ENCODE measurements at places on chromosomes 4 and X. TPM values are rescaled to one million over a fixed set of nuclear protein-coding genes. Genes with fewer than 3 reads are reported as not detected.

The UGT2B15 gene
- total RNA-seq, result not detected

The CNKSR2 gene
- total RNA-seq, result 0.56 TPM

The HNRNPH2 gene
- 54.3 TPM for total RNA-seq

GRCh38 chr4:121824950-121825349 is 1.3 kb upstream of the CCNA2 start:
- no peak overlapping the region for H3K4me3 ChIP-seq
- DNase-seq, result no peak
- peaks cover 4% of the 10 kb centered on the region for H3K4me1 ChIP-seq
- peaks cover 2% of the 10 kb centered on the region for H3K36me3 ChIP-seq
- H3K27ac ChIP-seq, result no peak overlapping the region

- H3K4me1 ChIP-seq, result peaks cover 7% of the 10 kb centered on the region
- no peaks in the 10 kb centered on the region for H3K27me3 ChIP-seq
- DNase-seq, result no peak
- H3K4me3 ChIP-seq, result no peak overlapping the region
Observed at GRCh38 chr4:23856630-23857029, 33.2 kb downstream of the PPARGC1A start.

GRCh38 chrX:150648296-150648940 is 44.8 kb upstream of the MTMR1 start:
- no peak for DNase-seq
- no peaks in the 10 kb centered on the region for H3K27me3 ChIP-seq
- no peaks in the 10 kb centered on the region for H3K36me3 ChIP-seq
- H3K4me3 ChIP-seq, result no peak overlapping the region
- H3K4me1 ChIP-seq, result peaks cover 2% of the 10 kb centered on the region
- H3K27ac ChIP-seq, result no peak overlapping the region

The ARHGEF9 gene
- total RNA-seq, result 9.7 TPM

The UCP1 gene
- total RNA-seq, result not detected

- peaks cover 12% of the 10 kb centered on the region for H3K36me3 ChIP-seq
- no peak overlapping the region for H3K27ac ChIP-seq
- H3K4me3 ChIP-seq, result no peak overlapping the region
- no peak for DNase-seq
- H3K27me3 ChIP-seq, result no peaks in the 10 kb centered on the region
- H3K4me1 ChIP-seq, result no peaks in the 10 kb centered on the region
Observed at GRCh38 chr4:20723019-20723418, 22.8 kb downstream of the PACRGL start.

The UTP3 gene
- 14.9 TPM for total RNA-seq

DNA sequence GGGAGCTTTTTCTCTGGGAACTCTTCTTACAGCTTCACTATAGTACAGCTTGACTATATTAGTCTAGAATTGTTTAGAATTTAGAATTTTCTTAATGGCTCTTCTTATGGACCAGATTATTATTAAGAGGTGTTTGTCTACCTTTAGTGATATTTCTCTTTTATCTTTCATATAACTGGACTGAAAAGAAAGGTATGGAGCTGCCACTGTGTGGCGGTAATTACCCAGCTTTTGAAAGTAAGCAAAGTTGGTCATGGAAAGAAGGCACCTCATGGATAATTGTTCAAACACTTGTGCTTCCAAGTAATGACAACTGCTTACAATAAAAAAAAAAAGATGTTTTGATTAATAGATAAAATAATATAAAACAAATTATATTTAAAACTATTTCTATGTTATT is 1112.5 kb downstream of the TECRL start:
- H3K4me1 ChIP-seq, result no peaks in the 10 kb centered on the region
- H3K27ac ChIP-seq, result no peak overlapping the region
- H3K36me3 ChIP-seq, result no peaks in the 10 kb centered on the region
- no peaks in the 10 kb centered on the region for H3K27me3 ChIP-seq

The OPHN1 gene
- total RNA-seq, result 13.1 TPM

GRCh38 chr4:80532674-80533333 is 197.3 kb downstream of the CFAP299 start:
- no peak overlapping the region for H3K4me3 ChIP-seq
- no peaks in the 10 kb centered on the region for H3K27me3 ChIP-seq
- H3K36me3 ChIP-seq, result no peaks in the 10 kb centered on the region
- DNase-seq, result no peak
- peaks cover 2% of the 10 kb centered on the region for H3K4me1 ChIP-seq
- no peak overlapping the region for H3K27ac ChIP-seq

DNA sequence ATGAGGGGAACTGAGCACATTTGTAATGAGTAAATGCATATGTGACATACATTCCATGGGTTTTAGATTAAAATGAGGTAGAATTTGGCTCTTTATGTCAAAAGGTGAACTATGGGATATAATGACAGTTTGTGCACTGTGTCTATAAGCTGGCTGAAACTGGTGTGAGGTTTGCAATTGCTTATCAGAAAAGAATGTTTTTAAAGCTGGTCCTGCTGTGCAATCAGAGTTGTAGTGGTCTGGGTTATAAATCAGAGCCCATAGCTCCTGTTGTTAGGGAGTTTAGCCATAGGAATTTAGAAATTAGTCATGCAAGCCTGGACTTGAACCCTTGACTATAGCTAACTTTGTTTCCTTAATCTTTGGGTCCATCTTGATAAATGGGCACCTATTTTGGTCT is 23.1 kb upstream of the GATB start:
- no peaks in the 10 kb centered on the region for H3K36me3 ChIP-seq
- H3K27ac ChIP-seq, result no peak overlapping the region
- H3K4me3 ChIP-seq, result no peak overlapping the region
- no peak for DNase-seq
- peaks cover 13% of the 10 kb centered on the region for H3K27me3 ChIP-seq
- no peaks in the 10 kb centered on the region for H3K4me1 ChIP-seq

The CCDC110 gene
- 0.90 TPM for total RNA-seq

DNA sequence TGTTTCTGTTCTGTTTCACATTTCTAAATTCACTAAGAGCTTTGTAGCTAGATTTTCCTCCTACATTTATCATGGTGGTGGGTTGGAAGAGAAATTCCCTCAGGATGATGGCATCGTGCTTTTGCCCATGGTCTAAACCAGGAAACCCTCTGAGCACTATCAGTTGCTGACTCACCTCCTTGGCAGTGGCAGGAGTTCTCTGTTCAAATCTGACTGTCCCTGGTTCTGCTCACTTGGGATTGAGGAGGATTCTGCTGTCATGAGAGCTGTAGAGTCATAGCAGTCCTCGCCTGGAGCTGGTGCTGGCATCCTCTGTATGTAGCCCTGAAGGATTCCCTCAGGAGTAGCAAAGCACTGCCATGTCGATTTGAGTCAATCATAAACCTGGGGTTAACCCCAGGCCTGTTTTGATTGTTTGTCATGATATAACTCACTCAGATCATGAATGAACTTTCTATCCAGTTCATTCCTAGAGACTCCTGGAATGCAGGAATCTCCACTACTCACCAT is 9.4 kb downstream of the TEX13A start:
- H3K27me3 ChIP-seq, result no peaks in the 10 kb centered on the region
- no peak overlapping the region for H3K27ac ChIP-seq
- DNase-seq, result no peak
- H3K4me3 ChIP-seq, result no peak overlapping the region
- H3K4me1 ChIP-seq, result no peaks in the 10 kb centered on the region
- no peaks in the 10 kb centered on the region for H3K36me3 ChIP-seq

DNA sequence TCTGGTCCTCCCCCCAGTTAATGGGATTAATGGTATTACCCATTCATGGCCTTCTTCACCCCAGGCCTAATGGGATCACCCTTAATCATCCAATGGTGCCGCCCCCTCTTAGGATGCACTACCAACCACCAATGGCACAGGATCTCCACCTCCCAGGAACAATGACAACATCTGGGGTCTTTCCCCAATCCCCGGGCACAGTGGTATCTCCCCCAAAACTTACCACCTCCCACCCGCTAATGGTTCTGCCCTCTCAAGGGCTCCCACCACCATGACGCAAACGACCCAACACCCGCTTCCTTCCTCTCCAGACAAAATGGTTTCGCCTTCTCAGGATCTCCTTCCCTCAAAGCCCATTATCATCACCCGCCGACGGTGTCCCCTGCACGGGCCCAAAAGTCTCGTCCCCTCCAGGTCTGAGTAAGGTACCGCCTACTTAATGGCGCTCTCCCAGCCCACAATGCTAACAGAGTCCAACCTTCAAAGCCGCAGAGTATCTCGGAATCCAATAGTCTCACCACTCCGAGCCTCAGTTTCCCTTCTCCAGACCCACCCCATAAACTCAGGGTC is 458 bp downstream of the GRIPAP1 start:
- peak overlapping the region; percentile 94 for H3K4me3 ChIP-seq
- no peaks in the 10 kb centered on the region for H3K27me3 ChIP-seq
- peaks cover 13% of the 10 kb centered on the region for H3K36me3 ChIP-seq
- peak overlapping the region; percentile 63 for H3K27ac ChIP-seq
- peak; percentile 36 for DNase-seq
- H3K4me1 ChIP-seq, result no peaks in the 10 kb centered on the region

The FAM193A gene
- 6.8 TPM for total RNA-seq

The GPR101 gene
- total RNA-seq, result not detected

The LDB2 gene
- total RNA-seq, result 92.8 TPM

DNA sequence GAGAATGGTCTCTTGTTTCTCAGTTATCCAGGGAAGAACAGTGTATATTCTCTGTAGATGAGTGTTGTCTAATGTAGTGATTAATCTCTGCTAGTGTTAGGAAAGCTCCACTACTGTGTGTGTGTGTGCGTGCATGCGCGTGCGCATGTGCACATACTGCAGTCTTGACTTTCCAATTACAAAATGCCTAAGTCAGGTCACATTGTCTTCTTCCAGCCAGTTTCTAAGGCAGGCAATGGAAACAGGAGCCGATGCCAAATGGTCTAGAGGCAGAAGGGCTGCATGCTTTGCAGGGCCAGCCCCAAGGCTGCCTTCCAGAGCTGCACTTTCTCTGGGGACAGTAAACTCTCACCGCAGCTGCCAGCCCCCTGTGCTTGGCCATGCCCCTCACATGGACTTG is 30.5 kb upstream of the NAP1L5 start:
- no peak overlapping the region for H3K27ac ChIP-seq
- no peak overlapping the region for H3K4me3 ChIP-seq
- H3K36me3 ChIP-seq, result peaks cover 45% of the 10 kb centered on the region
- no peaks in the 10 kb centered on the region for H3K4me1 ChIP-seq

- no peak for DNase-seq
- H3K27ac ChIP-seq, result no peak overlapping the region
- H3K4me1 ChIP-seq, result peaks cover 2% of the 10 kb centered on the region
- H3K36me3 ChIP-seq, result no peaks in the 10 kb centered on the region
Observed at GRCh38 chr4:53645108-53645507, 53.8 kb upstream of the LNX1 start.

DNA sequence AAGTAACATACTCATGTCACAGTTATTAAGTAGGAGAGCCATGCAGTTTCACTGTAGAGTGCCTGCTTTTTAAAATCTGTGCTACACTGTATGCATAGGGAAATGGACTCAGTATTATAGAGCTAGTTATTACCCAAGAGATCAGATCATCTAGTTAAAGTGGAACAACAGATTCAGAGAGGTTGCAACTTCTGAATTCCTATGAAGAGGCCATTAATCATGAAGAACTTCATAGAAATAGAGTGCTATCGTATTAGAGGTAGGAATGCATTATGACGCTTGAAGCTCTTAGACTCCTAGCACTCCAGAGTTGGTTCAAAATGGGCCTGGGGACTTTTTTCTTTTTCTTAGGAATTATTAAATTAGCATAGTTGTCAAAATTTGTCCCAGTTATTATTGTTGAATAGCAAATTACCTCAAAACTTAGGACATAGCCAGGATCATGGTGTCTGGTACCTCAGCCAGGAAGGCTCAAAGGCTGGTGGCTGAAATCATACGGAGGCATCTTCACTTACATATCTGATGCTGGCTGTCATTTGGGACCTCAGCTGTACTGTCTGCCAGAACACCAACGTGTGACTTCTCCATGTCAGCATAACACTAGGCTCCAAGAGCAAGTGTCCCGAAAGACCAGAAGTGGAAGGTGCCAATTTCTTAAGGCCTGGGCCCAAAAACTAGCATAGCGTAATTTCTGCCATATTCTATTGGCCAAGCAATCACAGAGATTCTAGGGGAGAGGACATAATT is 125.7 kb downstream of the STAG2 start:
- H3K4me1 ChIP-seq, result no peaks in the 10 kb centered on the region
- H3K27me3 ChIP-seq, result no peaks in the 10 kb centered on the region
- H3K4me3 ChIP-seq, result no peak overlapping the region
- peaks cover 18% of the 10 kb centered on the region for H3K36me3 ChIP-seq
- H3K27ac ChIP-seq, result no peak overlapping the region

The CXCL5 gene
- not detected for total RNA-seq

The STPG2 gene
- total RNA-seq, result not detected

DNA sequence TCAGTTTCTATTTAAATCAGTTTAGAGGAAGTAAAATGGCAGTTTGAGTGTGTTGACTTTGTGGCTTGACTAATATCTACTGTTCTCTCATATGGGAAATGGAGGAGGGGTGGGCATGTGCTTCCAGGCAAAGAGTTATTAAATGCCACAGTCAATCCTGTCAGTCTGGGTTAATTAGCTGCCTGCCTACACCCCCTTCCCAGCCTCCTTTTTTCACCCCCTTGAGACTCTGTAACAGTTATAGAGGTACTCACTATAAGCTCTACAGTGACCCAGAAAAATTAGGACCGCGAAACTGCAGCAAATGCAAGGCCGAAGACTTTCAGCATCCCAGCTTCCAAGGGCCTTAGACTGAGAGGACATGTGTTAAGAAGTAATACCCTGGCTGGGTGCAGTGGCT is 165.2 kb downstream of the CORIN start:
- DNase-seq, result no peak
- H3K36me3 ChIP-seq, result no peaks in the 10 kb centered on the region
- no peak overlapping the region for H3K4me3 ChIP-seq
- no peaks in the 10 kb centered on the region for H3K4me1 ChIP-seq
- H3K27me3 ChIP-seq, result peaks cover 9% of the 10 kb centered on the region
- H3K27ac ChIP-seq, result no peak overlapping the region

DNA sequence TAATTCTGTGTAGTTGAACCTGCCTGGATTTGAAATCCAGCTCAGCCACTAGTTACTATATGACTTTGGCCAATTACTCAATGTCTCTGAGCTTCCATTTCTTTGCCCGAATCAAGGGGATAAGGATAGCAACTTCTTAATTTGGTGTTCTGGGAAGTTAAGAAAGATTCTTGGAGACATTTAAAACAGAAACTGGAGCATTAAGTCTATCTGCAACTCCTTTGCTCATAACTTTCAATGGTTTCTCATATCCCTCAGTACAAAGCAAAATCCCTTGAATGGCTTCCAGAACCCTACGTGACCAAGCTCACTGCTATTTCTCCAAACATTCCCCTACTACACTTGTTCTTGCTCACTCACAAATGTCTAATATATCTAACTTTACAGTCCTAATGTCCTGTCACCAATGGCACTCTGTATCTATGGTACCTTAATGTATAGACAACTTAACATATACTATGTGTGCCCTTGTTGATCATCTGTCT is 849.1 kb upstream of the SLIT2 start:
- peak; percentile 47 for DNase-seq
- no peak overlapping the region for H3K4me3 ChIP-seq
- no peaks in the 10 kb centered on the region for H3K4me1 ChIP-seq
- H3K27me3 ChIP-seq, result no peaks in the 10 kb centered on the region

The NIPAL1 gene
- 1.1 TPM for total RNA-seq

The VCX gene
- total RNA-seq, result not detected

The PRKG2 gene
- 2.0 TPM for total RNA-seq

- no peaks in the 10 kb centered on the region for H3K4me1 ChIP-seq
- DNase-seq, result no peak
- H3K36me3 ChIP-seq, result no peaks in the 10 kb centered on the region
- H3K27ac ChIP-seq, result no peak overlapping the region
- no peak overlapping the region for H3K4me3 ChIP-seq
Observed at GRCh38 chrX:111200327-111200726, 70.0 kb downstream of the CAPN6 start.

The CEP44 gene
- 15.8 TPM for total RNA-seq
